Renal cortical epithelial cell (primary cell): ENCODE measurements at places on chromosomes 7 and 10. TPM values are rescaled to one million over a fixed set of nuclear protein-coding genes. Genes with fewer than 3 reads are reported as not detected.

- DNase-seq = no peak
Measured at GRCh38 chr10:71419750-71420149, 23.0 kb downstream of the CDH23 start.

FIS1 gene
- 193 and 303 TPM in 2 replicates for total RNA-seq

GRCh38 chr7:35753761-35754603 is 46.9 kb upstream of the SEPTIN7 start:
- DNase-seq = no peak

- DNase-seq = peak; percentile 75
Measured at GRCh38 chr10:119652361-119652730, 1.2 kb downstream of the BAG3 start.

DNA sequence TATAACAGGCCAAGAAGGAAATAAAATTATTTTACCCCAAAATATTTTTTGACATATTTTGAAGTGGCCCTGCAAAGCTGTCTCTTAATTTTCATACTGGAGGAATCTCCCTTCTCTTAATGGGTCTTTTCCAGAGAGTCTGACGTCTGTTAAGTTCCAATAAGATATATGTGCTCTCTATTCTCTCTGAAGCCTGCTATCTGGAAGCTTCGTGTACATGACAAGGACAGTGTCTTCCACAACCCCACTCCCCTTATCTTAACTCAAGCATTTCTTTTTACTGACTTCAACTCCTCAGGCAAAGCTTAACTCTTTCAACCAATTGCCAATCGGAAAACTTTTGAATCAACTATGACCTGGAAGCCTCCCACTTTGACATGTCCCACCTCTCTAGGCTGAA is 29.2 kb upstream of the IL15RA start:
- no peak for DNase-seq

TPK1 gene
- 11.0 and 11.6 TPM in 2 replicates for total RNA-seq

NEUROD6 gene
- total RNA-seq = not detected in 2 replicates

DNA sequence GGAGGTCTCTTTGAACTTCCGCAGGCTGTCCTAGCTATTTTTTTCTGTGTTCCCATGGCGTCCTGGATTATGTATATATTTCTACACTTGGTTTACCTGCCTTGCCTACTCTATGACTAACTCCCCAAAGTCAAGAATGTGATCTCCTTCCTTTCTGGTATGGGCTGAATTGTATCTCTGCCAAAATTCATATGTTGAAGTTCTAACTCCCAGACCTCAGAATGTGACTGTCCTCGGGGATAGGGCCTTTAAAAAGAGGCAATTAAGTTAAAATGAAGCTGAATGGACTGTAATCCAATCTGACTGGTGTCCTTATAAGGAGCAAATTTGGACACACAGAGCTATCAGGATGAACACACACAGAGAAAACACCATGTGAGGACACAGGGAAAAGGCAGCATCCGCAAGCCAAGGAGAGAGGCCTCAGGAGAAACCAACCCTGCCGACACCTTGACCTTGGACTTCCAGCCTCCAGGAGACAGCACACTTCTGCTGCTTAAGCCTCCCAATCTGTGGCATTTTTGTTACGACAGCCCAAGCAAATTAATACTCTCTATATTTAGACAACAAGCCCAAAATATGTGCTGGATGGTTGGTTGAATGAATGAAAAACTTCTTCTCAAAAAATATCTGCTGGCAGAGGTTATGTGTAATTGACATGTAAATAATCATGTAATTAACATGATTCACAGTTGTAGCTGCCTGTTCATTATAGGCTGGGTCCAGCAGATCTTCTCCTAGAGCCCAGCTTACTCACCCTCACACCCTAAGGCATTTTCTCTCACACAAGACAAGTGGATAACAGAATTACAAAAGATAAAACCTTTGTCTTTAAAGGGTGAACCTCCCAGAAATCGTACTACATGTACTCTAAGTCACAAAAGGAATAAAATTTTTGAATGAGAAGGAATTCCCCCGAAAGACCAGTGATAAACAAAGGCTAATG is 123.7 kb downstream of the CUBN start:
- no peak for DNase-seq

MAGI2 gene
- total RNA-seq = 0.52 and 2.9 TPM in 2 replicates

DNA sequence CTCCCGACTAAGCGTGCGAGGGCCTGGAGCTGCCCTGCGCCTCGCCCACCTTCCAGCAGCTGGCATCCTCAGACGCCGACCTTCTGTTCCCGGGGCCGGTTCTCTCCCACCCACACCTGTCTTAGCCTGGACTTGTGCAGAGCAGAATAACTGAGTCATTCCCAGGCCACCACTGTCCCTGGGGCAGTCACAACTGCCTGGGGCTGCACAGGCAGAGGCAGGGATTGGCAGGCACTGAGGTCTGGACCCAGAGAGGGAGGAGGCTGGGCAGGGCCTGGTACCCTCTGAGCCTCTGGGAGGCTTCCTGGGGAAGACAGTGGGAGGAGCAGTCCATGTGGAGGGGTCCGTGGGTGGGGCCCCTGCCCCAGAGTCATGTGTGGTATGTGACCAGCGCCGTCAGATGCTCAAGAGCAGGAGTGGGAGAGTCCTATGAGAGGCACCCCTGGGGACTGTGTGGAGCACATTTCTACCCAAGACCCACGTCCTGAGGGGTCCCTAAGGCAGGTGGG is 74.3 kb downstream of the NKX6-2 start:
- DNase-seq = no peak

DNA sequence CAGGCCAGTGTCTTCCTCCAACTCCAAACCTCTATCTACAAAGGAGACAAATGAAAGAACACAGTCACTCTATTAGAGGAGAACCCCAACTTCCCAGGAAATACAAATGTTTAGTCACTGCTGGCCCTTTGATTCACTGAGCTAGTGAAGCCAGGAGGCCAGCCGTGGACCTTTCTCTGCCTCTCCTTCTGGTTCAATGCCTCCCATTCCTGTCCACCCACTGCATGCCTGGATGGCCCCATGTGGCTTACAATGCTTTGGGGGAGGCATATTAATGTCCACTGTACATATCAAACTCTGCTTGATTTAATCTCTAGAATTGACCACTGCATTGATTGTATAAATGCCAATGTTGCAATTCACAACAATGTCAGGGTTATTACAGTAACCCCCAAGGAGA is 687.3 kb downstream of the KCNMA1 start:
- peak; percentile 15 for DNase-seq

GRCh38 chr7:142836426-142836825 is 18.4 kb upstream of the EPHB6 start:
- no peak for DNase-seq

ITGA8 gene
- under 0.01 and 0.05 TPM in 2 replicates for total RNA-seq

PTF1A gene
- total RNA-seq = not detected in 2 replicates

- no peak for DNase-seq
Measured at GRCh38 chr7:7923818-7924217, 44.8 kb upstream of the GLCCI1 start.

GRCh38 chr10:17059197-17059688 is 70.4 kb downstream of the CUBN start:
- no peak for DNase-seq

DYNC1I1 gene
- 0.20 and 0.52 TPM in 2 replicates for total RNA-seq

SAMD9 gene
- 17.7 and 22.3 TPM in 2 replicates for total RNA-seq

- peak; percentile 54 for DNase-seq
Measured at GRCh38 chr7:35556515-35557471, 138.1 kb downstream of the HERPUD2 start.

DNA sequence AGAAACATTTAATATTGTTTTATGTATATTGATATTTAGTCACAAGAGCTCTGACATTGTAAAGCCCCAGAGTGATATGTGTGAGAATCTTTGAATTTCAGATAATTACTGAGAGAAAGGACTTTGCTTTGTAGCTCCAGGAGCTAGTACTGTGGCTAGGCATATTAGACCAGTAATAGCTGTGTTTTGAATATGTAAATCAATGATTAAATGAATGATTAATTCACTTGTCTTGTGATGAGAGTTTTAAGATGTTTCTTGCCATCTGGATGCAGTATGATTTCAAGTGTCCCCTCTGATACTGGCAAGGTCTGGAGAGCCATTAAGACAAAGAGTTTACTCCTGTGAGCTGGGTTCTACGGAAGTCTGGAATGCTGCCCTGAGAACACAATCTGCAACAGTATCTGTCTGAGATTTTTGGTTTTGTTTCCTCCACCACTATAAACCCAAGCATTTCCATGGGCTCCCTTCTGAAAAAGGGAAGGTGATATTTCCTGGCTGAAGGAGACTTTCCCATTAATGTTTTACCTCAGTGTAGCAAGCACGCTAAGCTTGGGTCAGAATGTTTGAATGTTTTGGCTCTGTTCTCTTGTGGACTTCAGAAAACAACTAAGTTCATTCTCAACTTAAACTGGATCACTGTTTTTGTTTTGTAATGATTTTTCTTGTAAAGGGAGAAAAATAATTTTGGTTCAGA is 61.3 kb upstream of the BICC1 start:
- DNase-seq = peak; percentile 91

EPO gene
- total RNA-seq = not detected in 2 replicates

CNPY1 gene
- total RNA-seq = not detected in 2 replicates

DNA sequence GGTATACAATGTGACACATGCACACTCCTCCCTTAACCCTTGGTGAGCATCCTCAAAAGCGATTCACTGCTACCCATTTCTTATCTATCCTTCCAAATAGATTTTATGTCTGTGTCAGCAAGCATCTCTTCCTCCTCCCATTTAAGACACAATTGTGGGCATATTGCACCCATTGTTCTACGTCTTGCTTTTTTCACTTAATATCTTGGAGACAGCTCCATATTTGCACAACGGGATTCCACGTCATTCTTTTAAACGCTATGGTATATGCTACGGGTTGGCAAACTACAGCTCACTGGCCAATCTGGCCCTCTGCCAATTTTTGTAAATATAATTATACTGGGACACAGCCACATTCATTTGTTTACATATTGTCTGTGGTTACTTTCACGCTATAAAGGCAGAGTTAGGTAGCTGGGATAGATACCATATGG is 88.6 kb downstream of the RNF216 start:
- peak; percentile 37 for DNase-seq

SLC16A9 gene
- total RNA-seq = 1.0 and 1.1 TPM in 2 replicates

HABP2 gene
- 0.17 and 28.8 TPM in 2 replicates for total RNA-seq

GRCh38 chr7:102055181-102055976 is 231.3 kb upstream of the SH2B2 start:
- DNase-seq = no peak

DNA sequence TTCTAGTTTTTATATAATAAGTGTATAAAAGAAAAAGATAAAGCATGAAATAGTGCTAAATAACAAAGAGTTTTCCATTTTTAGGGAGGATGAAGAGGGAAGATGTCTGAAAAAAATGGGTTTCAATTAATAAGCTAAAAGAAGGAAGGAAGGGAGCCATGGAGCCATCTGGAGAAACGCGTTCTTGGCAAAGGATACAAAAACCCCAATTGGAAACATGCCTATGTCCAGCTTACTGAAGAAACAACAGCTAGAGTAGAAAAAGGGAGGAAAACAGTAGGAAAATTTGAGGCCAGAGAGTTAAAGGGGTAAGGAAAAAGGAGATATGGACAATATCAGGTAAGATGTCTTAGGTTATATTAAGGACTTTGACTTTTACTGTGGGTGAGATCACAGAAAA is 416.2 kb upstream of the GHITM start:
- no peak for DNase-seq

- no peak for DNase-seq
Measured at GRCh38 chr7:99455874-99456273, 10.1 kb downstream of the ATP5MF start.

- no peak for DNase-seq
Measured at GRCh38 chr7:123972045-123972444, 47.0 kb downstream of the SPAM1 start.

TAF3 gene
- total RNA-seq = 0.52 and 2.5 TPM in 2 replicates

DNA sequence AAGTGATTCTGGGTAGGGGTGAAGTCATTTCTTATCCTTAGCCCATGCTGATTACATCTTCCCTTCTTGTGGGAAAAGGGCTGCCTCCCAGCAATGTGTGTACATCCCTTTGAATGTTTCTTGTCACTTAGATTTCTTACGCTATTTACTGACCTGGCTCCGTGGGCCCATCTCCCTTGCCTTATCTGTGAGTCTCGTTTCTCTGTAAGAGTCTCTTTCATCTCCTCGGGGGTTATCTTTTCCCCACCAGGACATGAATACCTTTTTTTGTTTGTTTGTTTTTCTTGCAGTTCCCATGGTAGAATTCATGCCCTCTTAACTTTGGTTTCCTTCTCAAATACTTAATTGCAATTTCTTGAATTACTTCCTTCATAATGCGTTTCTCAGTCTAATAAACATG is 107.7 kb downstream of the BAMBI start:
- no peak for DNase-seq

DNA sequence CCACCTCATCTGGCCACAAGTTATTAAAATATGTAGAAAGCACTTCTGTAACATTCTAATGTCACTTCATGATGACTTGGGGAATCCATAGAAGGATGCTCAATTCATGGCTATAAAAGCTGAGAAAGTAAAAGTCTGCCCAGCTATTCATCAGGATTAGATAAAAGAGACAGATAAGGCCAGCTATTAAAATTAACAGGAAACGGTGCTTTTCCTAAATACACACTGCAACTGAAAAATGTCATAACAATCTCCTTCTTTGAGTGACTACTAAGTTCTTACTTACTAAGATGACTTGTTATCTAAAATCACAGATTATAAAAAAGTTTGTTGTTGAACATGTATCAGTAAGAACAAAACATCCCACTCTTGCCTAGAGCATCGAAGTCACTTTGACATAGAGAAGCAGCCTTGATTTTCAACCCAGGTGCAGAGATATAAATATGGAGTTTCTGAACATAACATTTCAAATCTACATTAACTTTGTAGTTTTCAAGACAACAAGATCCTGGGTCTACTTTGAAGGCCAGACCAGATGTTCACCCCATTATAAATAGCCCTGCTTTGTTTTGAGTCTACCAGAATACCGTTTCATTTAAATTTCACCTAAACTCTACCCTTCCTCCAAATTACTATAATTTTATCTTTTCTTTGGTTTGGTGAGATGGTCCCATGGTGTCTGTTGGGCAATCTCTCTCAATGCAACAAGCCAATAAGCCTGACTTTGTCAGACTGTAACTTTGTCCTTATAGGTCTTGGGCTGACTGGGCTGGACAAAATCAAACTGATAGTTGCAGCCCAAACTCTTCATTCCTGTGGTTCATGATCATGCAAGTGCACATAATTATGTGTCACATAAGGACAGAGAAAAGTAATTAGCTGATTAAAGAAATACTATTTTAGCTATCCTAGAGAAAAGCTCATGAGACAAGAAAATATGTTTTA is 24.0 kb downstream of the HYCC1 start:
- DNase-seq = no peak
